ENCODE measurements at places on chromosomes 3 and 15.

GRCh38 chr15:26670116-26670515, 102.8 kb downstream of the GABRB3 start:
- H3K27me3 ChIP-seq = no peaks in the 10 kb centered on the region
- H3K27ac ChIP-seq = no peak overlapping the region
- DNase-seq = no peak
- H3K4me1 ChIP-seq = no peaks in the 10 kb centered on the region
- no peak overlapping the region for H3K4me3 ChIP-seq

DNA sequence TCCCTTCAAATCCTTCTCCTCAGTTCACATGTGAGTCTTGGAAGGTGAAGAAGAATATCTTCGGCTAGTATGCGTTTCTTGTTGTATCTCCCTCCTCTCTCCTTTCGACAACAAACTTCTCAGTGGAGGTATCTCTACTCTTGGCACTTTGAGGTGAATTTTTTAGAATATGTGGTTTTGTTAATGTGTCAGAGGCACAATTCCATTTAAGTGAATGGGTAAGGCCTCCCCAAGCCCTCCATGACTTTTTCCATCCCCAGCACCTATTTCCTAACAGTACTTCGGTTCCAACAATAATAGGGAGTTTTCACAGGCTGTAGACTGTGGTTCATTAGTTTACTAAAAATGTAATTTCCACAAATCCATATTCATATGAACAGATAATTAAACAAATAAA, 74.2 kb downstream of the TM4SF4 start:
- no peaks in the 10 kb centered on the region for H3K27me3 ChIP-seq
- no peak overlapping the region for H3K27ac ChIP-seq
- no peak overlapping the region for H3K4me3 ChIP-seq
- H3K4me1 ChIP-seq = no peaks in the 10 kb centered on the region

DNA sequence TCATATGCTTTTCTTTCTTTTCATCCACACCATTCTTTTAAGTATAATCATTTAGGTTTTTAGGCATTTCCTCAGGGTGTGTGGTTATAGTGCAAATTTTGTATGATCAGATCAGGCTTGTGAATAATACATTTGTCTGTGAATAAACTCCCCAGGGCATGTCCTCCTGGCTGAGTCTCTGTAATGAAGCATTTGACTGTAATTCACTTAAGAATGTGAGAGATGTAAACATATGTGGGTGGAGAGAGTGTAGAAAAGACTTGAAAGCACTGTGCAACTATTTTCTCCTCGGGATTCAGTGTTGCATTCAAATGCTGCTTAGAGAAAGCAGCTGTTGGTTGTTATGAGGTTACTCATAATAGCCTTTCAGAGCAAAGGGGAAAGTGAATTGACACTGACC, 996.5 kb downstream of the TUSC7 start:
- H3K4me3 ChIP-seq = no peak overlapping the region
- no peaks in the 10 kb centered on the region for H3K36me3 ChIP-seq
- no peak overlapping the region for H3K27ac ChIP-seq
- no peaks in the 10 kb centered on the region for H3K4me1 ChIP-seq
- H3K27me3 ChIP-seq = no peaks in the 10 kb centered on the region

- H3K27ac ChIP-seq = peak overlapping the region; percentile 90
- H3K4me1 ChIP-seq = peaks cover 73% of the 10 kb centered on the region
- peak overlapping the region; percentile 90 for H3K4me3 ChIP-seq
- H3K27me3 ChIP-seq = no peaks in the 10 kb centered on the region
- DNase-seq = peak; percentile 53
- no peaks in the 10 kb centered on the region for H3K36me3 ChIP-seq
Observed at GRCh38 chr3:71062952-71063772, 520.4 kb downstream of the FOXP1 start.

- DNase-seq = no peak
- no peak overlapping the region for H3K27ac ChIP-seq
- H3K4me3 ChIP-seq = no peak overlapping the region
- H3K4me1 ChIP-seq = no peaks in the 10 kb centered on the region
- no peaks in the 10 kb centered on the region for H3K36me3 ChIP-seq
Observed at GRCh38 chr15:77533578-77534430, 98.9 kb downstream of the LINGO1 start.

- no peaks in the 10 kb centered on the region for H3K36me3 ChIP-seq
- peak overlapping the region; percentile 55 for H3K27ac ChIP-seq
- no peaks in the 10 kb centered on the region for H3K27me3 ChIP-seq
- peak overlapping the region; percentile 34 for H3K4me3 ChIP-seq
- peaks cover 37% of the 10 kb centered on the region for H3K4me1 ChIP-seq
- peak; percentile 52 for DNase-seq
Observed at GRCh38 chr3:15623535-15624440, 22.2 kb downstream of the BTD start.

DNA sequence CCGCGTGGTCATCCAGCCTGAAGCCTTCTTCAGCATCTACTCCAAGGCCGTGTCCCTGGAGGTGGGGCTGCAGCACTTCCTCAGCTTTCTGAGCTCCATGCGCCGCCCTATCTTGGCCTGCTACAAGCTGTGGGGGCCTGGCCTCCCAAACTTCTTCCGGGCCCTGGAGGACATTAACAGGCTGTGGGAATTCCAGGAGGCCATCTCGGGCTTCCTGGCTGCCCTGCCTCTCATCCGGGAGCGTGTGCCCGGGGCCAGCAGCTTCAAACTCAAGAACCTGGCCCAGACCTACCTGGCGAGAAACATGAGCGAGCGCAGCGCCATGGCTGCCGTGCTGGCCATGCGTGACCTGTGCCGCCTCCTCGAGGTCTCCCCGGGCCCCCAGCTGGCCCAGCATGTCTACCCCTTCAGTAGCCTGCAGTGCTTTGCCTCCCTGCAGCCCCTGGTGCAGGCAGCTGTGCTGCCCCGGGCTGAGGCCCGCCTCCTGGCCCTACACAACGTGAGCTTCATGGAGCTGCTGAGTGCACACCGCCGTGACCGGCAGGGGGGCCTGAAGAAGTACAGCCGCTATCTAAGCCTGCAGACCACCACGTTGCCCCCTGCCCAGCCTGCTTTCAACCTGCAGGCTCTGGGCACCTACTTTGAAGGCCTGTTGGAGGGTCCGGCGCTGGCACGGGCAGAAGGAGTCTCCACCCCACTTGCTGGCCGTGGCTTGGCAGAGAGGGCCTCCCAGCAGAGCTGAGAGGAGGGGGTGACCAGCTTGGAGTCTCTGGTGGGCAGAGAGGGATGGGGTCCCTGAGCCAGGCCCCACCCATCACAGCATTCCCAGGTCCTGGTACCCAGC, 37.9 kb downstream of the GOLGA6A start:
- H3K4me1 ChIP-seq = peaks cover 12% of the 10 kb centered on the region

Measured in CD4-positive, alpha-beta memory T cell (primary cell).